ENCODE measurements at places on chromosomes 16 and 17.

GRCh38 chr17:31147507-31148202 lies 52.9 kb downstream of the NF1 start:
- DNase-seq, result no peak

DNA sequence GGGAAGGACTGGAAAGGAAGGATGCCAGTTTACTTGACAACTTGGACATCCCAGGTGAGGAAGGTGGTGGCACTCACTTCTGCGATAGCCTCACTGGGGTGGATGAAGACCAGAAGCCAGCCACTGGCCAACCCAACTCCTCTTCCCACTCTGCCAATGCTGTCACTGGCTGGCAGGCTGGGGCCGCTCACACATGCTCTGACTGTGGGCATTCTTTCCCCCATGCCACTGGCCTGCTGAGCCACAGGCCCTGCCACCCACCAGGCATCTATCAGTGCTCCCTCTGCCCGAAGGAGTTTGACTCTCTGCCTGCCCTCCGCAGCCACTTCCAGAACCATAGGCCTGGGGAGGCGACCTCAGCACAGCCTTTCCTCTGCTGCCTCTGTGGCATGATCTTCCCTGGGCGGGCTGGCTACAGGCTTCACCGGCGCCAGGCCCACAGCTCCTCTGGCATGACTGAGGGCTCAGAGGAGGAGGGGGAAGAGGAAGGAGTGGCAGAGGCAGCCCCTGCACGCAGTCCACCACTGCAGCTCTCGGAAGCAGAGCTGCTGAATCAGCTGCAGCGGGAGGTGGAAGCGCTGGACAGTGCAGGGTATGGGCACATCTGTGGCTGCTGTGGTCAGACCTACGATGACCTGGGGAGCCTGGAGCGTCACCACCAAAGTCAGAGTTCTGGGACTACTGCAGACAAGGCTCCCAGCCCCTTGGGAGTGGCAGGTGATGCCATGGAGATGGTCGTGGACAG lies 4.5 kb downstream of the ZNF646 start:
- DNase-seq, result no peak

GRCh38 chr17:63598281-63598680 lies 2.4 kb upstream of the TACO1 start:
- no peak for DNase-seq

- DNase-seq, result no peak
These were observed 609.4 kb upstream of the CDH5 start for GRCh38 chr16:65757064-65757463.

DNA sequence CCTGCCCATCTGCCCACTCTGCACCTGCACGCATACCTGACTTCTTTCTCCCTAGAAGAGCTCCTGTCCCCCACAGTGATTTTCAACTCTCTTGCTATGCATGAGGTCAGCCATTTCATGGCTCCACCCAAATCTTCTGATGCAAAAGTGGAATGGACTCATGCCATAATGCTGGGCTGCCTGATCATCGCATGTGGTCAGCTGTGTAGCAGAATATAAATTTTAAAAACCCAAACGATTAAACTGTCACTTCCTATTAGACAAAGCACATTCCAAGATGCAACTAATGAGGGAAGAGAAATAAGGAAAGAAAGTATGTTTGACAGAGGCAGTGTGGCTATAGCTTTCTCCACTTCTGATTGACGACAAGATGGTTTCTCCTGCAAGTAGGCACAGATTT lies 26.1 kb downstream of the GRIN2A start:
- no peak for DNase-seq

DNA sequence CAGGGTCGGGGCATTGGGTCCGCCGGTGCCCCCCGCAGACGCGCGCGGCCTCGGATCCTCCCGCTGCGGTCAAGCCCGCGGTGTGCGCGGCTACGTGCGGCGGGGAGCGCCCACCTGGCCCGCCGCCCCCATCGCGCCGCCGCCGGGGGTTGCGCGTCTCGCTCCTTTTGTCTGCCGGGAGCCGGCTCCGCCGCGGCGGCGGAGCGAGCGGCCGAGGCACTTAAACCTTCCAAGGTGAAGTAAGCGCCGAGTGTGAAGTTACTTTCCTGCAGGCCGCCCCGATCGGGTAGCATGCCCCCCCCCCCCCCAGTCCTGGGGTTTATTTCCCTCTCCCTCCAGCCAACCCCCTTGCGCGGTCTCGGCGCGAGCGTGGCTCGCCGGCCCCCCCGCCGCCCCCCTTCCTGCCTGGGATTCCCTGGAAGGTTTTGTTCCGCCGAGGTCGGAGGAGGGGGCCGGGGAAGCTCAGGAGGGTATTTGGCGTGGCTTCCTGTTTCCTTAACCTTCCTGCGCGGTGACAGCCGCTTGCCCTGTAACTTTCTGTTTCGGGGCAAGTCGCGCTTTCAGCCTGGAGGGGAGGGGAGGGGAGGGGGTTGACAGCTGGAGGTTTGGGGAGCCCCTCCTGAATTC lies 56.6 kb upstream of the GSE1 start:
- peak; percentile 26 for DNase-seq

DNA sequence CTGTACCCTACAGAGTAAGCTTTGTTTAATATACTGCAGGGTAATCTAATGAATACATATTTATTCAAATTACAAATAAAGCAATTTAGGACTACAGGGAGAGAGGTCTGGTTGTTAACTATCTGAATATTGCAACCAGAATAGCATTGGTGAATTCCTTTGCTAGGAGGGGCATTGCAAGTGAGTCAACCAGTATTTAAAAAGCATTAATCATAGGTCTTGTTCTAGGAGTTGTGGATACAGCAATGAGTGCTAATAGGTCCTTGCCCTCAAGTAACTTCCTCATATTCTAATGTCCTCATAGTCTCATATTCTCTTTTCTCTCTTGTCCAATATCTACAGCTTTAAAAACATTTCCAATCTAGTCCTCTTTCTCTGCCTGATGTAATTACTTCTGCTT lies 531.4 kb downstream of the CDH11 start:
- DNase-seq, result no peak

- no peak for DNase-seq
These were observed 10.0 kb downstream of the HAGH start for GRCh38 chr16:1816396-1817275.

DNA sequence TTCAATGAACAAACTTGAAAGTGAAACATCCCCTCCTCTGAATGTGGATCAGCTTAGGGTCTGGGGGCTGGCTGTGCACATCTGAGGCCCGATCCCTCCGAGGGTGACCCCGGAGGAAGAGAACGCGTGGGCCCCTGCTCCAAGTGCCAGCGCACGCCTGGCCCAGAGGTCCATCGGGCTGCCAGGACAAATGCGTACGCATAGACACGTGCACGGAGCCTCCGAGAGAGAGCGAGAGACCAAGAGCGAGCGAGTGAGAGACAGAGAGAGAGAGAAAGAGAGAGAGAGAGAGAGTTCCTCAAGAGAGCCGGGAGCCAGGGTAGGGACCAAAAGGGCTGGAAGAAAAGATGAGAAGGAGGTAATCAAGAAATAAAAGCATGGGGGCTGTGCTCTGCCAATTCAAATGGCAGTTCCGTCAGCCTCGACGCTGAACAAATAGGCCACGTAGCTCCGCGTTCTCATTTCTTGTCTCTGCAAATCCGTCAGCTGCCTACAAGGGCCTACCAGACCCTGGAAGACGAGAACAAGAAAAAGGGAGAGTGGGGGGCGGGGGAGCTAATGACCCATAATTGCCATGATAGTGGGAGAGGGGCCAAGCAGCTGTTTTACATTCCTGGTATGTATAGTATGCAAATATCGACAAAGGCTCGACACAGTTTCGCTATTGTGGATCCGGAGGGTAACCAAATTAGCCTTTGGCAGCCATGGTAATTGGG lies 435.3 kb upstream of the ZFHX3 start:
- no peak for DNase-seq

- DNase-seq, result no peak
These were observed 173.8 kb downstream of the RPTOR start for GRCh38 chr17:80718428-80718827.

- no peak for DNase-seq
These were observed 40.7 kb upstream of the TANC2 start for GRCh38 chr17:62925267-62925836.

GRCh38 chr17:82092628-82092994 lies 5.4 kb downstream of the FASN start:
- DNase-seq, result no peak

DNA sequence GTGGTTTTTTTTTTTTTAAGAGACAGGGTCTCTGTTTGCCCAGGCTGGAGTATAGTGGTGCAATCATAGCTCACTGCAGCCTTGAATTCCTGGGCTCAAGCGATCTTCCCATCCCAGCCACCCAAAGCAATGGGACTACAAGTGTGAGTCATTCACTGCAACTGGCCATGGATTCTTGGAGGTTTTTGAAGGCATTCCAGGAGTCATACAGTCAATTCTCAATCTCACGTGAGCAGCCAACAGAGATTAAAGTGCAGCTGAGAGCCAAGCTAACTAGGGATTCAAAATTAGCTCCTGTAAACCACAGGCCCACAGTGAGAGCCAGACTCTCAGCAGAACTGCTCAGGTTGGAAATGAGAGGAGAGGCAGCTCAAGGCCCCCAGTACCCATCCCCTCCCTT lies 30.2 kb downstream of the XPO6 start:
- DNase-seq, result no peak

DNA sequence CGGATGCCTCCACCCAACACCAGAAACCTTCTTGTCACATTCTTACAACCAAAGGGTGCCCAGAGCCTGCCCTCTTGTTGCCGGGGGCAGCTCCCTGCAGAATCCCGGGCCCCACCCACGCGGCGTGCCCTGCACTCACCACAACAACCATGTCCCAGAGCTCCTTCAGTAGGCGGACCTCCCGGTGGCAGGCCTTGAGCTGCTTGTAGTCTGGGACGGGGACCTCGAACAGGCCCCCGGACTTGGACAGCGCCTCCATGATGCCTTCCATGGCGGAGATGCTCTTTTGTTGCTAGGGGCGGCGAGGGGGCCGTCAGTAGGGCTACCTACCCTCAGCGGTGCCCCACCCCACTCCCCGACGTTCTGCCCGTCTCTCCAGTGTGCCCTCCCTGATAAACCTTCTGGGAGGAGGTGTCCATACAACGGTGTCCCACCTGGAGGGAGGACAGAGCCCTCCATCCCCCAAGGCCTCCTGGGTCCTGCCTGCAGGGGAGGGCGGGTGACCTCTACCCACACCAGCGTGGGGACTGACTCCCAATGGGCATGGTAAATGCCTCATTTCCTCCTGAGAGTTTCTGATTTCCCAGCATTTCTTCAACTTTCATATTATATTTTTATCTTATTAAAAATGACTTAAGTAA lies 52.2 kb downstream of the DNAH17 start:
- no peak for DNase-seq

DNA sequence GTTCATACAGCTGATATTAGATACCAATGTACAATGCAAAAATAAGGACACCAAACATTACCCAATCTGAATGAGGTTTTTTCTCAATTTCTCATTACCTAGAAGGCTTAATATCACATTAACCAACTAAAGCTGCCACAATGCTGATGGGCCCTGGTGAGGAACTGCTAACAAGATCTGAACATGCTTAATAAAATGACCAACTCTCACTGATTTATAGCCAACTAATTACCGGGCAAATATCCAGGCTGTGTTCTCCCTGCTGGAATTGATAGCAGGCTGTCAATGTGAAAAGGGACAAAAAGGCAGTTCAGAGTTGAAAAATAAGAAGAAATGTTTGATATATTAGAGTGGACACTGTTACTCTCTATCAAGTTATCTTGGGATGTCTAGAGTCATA lies 124.6 kb downstream of the TOX3 start:
- no peak for DNase-seq

DNA sequence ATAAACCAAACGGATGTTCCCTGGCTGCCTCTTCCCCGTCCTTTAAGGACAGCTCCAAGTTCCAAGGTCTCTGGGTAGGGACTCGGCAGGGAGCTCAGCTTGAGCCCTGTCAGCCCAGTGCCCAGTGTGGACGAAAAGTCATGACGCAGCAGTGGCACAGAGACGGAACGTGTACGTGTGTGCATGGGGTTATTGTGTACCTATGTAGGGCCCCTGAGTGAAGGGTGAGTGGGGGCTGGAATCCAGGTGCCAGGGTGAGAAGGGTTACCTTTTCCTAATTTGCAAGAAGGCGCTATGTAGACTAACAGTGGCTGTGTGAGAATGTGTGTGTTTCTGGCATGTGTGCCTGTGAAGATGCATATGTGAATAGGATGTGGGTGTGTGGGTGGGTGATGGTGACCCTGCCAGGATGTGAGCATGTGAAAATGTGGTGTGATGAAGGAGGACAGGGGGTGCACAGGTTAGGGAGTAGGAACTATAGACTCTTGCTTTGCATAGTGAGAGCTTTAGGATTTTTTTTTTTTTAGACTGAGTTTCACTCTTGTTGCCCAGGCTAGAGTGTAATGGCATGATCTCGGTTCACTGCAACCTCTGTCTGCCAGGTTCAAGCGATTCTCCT lies 6.0 kb downstream of the SCN4A start:
- no peak for DNase-seq

DNA sequence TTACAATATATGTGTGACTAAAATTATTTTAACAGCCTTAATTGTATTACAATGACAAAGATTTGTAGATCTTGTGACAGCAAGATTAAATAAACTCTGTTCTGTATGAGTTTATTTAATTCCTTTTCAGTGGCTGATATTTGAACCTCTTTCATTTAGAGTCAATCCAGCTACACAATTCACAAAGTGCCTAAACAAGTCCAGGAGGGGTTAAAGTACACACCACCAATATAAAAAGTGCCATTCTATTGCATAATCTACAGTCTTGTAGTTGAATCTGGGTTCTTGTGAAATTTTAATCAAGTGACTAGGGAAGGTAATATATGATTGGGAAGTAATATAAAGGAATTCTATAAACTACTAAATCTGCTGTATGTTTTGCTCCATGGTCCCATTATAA lies 3.9 kb upstream of the NFAT5 start:
- no peak for DNase-seq

GRCh38 chr17:21251337-21252010 lies 1.7 kb downstream of the NATD1 start:
- no peak for DNase-seq

DNA sequence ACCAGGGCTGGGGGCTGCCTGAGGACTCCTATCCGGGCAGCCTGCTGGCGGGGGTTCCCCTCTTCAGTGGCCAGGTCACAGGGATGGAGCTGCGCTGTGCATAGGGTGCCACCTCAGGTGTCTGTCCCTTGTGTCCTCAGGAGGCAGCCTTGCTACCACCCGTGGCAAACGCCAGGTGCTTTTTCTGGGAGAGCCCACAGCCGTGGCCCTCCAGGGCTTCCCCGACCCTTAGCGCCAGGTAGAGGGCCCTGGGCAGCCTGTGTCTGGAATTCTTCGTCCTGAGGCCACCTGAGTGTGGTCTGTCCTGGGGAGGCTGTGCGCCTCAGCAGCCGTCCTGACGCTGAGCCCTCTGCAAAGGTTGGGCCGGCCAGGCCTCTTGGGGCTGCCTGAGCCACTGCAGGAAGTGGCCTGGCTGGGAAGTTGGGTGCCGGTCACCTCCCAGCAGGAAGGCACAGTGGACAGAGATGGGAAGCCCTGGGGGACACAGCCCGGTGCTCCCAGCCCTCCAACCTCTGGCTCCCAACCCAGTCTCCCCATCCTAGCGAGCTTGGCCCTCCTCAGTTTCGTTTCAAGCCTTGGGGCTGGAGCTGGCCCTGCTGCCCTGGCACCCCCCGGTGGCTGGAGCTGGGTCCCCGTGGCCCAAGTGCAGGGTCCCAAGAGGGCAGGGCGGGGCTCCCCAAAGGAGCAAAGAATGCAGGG lies 7.6 kb upstream of the BAIAP3 start:
- no peak for DNase-seq

- DNase-seq, result no peak
These were observed 76.2 kb upstream of the KSR1 start for GRCh38 chr17:27379888-27380533.

Data from NCI-H2081 (cell line).